ENCODE measurements at places on chromosomes 2 and 18.

GRCh38 chr2:141611176-141611571, 519.6 kb downstream of the LRP1B start:
- DNase-seq: no peak

- DNase-seq: no peak
Observed at GRCh38 chr2:155427470-155427869, 729.0 kb downstream of the KCNJ3 start.

DNA sequence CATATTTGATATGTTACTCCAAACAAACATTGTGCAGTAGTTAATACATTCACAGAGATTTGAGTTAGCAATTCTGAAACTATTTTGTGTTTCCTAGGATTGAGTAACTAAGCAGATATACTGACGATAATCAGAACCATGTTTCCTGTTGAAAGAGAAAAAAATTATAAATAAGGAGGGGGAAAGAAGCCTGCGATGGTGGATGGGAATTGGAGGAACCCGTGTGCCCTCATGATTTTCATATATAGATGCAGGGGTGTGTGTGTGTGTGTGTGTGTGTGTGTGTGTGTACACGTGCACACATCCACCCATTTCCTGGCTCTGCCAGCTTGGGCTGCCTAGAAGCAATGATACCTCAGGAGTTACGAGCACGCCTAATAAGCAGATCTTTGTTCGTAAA, 56.9 kb downstream of the LPIN2 start:
- DNase-seq: no peak

GRCh38 chr2:144516981-144517865, 2.7 kb downstream of the ZEB2 start:
- DNase-seq: peak; percentile 88
